Stimulated activated CD4-positive, alpha-beta T cell treated with anti-CD3 and anti-CD28 coated beads, Interleukin-2, amount 100 ng/mL, for 48 hours (primary cell): ENCODE measurements at places on chromosomes 5 and 9.

DNA sequence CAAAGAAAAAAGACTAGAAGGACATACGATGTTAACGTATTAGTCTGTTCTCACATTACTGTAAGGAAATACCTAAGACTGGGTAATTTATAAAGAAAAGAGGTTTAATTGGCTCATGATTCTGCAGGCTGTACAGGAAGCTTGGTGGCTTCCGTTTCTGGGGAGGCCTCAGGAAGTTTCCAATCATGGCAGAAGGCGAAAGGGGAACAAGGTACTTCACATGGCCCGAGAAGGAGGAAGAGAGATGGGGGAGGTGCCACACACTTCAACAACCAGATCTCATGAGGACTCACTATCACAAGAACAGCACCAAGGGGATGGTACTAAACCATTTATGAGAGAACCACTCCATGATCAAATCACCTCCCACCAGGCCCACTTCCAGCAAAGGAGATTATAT, 110.1 kb downstream of the CARTPT start:
- no peak for DNase-seq

- DNase-seq = no peak
Measured at GRCh38 chr5:95184924-95185323, 100.0 kb downstream of the MCTP1 start.

- DNase-seq = no peak
Measured at GRCh38 chr5:96433066-96433447, at the start of gene PCSK1. Gene PCSK1 (minus strand): TSS chr5:96433248. CDS start chr5:96433042, 206 bp downstream.

DNA sequence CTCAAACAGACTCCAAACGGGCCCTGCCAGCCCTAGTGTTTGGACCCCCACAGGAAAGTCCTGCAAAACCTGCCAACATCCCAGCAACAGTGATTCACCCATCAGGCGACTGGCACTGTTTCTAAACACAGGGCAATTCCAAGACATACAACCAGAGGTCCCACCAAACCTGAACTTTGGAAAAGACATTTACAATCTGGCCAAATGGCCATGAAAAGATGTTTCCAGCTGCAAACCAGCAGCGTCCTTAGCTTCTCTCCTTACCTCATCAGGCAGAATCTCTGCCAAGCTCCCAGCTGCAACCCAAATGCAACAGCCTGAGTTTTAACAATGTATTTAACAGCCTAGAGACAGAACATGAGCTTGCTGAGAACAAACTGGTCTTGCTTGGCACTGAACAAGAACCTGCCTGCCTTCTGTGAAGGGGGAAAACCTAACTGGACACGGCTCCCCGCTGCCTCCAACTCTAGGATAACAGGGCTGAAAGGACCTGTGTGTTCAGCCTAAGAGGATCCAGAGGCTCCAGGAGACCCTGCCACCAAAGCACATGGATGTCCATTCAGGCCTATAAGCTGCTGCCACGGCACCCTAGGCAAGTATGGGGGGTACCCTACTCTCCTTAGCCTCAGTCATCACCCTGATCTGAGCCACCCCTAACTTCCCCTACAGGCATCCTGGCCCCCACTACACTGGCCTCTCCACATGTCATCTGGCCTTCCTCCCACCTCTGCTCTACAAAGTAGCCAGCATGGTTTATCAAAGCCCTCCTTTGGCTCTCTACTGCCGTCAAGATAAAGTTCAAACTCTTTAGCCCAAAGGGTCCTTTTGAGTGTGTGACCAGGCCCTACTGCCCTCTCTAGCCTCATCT, 5.6 kb downstream of the P4HA2 start:
- no peak for DNase-seq

- DNase-seq = no peak
Measured at GRCh38 chr9:77677957-77678535, 29.9 kb upstream of the GNA14 start.

- DNase-seq = no peak
Measured at GRCh38 chr9:78470741-78471140, 173.8 kb downstream of the PSAT1 start.
